Caudate nucleus (tissue), 63 donors: ENCODE measurements at places on chromosomes 2 and 18.

- no peak for DNase-seq
Observed at GRCh38 chr2:113072584-113072983, 4.8 kb downstream of the IL1F10 start.

- no peak for DNase-seq
Observed at GRCh38 chr2:121905201-121905600, 149.8 kb downstream of the TSN start.

DNA sequence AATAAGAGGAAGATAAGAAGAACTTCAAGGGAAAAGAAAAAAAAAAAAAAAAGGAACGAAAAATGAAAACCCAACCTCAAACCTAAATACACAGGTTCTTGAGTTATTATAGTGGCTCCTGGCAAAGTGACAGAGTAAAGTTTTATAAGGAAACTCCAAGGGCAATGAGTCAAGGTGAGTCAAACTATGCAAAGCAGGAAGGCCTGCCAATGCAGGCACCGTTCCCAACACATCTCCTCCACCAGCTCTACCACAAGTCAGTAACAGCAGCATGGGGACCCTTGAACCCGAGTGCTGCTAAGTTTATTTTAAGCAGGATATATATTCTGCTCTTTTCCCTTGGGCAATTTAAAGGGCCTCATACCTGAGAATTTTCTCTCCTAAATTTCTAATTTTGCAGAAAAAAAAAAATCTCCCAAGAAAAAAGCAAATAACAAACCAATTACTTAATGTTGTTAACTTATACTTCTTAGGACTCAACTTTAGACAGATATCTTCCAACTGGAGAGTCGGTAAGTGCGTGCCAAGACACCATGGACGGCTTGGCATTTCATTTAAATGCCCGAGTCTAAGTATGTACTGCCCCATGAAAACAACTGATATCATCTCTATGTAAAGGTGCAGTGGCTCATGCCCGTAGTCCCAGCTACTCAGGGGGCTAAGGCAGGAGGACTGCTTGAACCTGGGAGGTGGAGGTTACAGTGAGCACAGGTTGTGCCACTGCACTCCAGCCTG lies 75.7 kb upstream of the TFCP2L1 start:
- no peak for DNase-seq

GRCh38 chr2:240440704-240441320 lies 5.3 kb downstream of the GPC1 start:
- DNase-seq, result no peak

GRCh38 chr2:204503869-204504268 lies 41.4 kb upstream of the PARD3B start:
- no peak for DNase-seq

DNA sequence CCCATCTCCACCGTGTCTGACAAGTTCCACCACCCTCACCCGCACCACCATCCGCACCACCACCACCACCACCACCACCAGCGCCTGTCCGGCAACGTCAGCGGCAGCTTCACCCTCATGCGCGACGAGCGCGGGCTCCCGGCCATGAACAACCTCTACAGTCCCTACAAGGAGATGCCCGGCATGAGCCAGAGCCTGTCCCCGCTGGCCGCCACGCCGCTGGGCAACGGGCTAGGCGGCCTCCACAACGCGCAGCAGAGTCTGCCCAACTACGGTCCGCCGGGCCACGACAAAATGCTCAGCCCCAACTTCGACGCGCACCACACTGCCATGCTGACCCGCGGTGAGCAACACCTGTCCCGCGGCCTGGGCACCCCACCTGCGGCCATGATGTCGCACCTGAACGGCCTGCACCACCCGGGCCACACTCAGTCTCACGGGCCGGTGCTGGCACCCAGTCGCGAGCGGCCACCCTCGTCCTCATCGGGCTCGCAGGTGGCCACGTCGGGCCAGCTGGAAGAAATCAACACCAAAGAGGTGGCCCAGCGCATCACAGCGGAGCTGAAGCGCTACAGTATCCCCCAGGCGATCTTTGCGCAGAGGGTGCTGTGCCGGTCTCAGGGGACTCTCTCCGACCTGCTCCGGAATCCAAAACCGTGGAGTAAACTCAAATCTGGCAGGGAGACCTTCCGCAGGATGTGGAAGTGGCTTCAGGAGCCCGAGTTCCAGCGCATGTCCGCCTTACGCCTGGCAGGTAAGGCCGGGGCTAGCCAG lies 1.2 kb downstream of the ONECUT2 start:
- DNase-seq, result no peak

GRCh38 chr18:76913583-76913982 lies 91.2 kb downstream of the ZNF236 start:
- no peak for DNase-seq

DNA sequence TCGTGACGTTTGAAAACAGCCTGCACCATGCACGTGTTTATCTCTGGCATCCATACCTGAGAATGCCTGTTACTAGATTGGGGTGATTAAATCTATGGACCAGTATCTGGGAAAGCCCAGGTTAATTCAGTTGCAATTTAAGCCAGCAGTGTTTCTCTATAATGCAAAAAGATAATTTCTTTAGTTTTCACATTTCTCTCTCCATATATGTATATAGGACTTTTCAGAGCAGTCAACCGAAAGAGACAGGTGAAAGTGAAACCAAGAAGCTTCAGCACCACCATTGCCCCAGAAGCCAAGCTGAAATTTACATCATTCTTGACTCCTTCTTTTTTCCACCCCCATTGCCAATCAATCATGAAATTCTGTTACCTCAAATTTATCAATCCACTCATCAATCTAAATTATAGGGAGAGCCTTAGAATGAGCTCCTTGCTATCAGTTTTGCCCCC lies 2.7 kb upstream of the LRP2 start:
- DNase-seq, result no peak

DNA sequence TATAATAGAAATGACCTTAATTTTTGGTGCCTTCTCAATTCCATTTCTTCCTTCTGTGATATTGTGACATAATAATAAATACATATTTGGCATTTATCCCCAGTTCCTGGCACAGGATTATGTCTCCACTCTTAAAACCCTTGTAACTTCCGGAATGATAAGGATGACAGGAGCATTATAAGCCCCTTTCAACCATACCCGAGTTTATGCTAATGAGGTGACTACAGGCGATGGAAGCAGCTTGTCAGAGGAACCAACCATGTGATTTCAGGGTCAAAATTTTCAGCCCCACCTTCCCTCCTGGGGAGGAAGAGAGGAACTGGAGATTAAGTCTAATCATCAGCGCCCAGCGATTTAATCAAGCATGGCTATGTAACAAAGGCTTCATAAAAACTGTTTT lies 528.5 kb upstream of the CRIM1 start:
- no peak for DNase-seq
